Dorsolateral prefrontal cortex (tissue), 122 donors: ENCODE measurements at places on chromosomes 5 and 9.
A peak's percentile ranks its signal among the peaks of the same experiment; 100 is the strongest.

- DNase-seq, result no peak
Observed at GRCh38 chr5:11222169-11222568, 461.1 kb upstream of the DAP start.

DNA sequence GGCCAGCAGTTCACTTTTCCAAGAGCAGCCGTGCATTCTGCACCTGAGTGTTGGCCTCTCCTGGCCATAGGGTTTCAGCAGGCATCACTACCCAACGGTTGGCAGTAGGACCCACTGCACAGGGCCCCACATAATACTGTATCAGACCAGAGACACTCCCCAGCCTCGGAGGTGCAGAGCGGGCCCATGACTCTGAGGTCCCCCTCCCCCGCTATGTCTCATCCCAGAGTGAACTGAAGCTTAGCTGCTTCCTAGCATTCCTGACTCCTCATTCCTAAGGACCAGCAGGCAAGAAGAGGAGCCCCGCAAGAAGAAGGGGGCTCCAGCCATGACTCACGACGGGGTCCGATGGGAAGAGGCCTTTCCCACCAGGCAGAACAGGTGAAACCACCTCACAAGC is 67.2 kb downstream of the CAMSAP1 start:
- no peak for DNase-seq

DNA sequence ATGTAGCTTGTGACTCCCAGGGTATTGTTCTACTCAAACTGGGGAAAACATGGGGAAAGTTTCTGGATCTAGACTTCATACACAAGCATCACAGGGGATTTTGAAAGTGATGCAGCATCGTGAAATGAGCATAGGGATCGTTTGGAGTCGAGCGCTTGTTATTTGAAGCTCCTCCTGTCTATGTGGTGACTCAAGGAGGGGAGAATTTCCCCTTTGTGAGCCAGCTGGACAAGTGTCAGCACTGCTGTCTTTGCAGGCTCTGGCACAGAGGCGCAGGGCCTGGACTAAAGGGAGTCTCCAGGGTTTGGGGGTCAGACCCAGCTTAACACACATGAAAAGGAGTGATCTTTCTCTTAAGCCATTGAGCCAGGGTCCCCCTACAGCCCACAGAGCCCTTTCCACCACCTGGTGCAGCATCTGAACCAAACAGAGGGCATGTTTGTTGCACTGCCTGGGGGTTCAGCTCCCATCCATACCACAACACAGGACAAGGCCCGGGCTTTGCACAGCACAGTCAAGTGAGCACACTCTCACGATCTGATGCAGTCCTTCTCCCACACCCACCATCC is 51.0 kb downstream of the IRF1 start:
- DNase-seq, result no peak

GRCh38 chr9:108885643-108886348 is 23.7 kb downstream of the ACTL7A start:
- no peak for DNase-seq

DNA sequence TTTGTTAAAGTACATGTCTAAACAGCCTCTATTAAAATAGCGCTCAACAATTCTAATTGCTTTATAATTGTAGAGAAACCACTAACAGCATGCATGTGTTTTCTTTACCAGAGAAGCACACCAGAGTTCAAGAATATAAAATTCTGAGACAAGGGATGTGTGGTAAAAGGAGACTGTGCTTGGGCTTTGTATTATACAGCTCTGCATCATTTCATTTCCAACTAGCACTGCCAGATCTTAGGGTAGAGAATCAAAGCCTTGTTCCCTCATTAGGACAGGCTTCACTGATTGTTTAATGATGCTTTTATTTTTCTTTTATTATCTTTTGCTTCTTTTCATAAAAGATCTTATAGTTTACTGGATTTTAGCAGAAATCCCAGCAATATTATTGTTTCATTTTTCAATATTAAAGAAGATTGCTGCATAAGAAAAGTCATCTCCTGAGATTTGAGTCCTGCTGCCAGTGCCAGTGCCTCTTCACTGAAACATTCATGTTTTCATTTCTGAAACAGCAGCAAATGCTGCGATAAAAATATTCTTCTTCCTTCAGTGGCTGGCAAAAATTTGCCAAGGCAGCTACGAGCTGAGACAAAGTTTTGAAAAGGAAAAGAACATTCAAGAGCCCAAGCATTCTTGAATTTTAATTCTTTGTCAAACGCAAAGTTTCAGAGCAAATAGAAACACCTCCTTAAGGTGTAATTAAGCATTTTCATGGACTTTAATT is 491.0 kb upstream of the PIK3R1 start:
- DNase-seq, result no peak

GRCh38 chr5:14400085-14400484 is 181.5 kb upstream of the OTULINL start:
- DNase-seq, result no peak

DNA sequence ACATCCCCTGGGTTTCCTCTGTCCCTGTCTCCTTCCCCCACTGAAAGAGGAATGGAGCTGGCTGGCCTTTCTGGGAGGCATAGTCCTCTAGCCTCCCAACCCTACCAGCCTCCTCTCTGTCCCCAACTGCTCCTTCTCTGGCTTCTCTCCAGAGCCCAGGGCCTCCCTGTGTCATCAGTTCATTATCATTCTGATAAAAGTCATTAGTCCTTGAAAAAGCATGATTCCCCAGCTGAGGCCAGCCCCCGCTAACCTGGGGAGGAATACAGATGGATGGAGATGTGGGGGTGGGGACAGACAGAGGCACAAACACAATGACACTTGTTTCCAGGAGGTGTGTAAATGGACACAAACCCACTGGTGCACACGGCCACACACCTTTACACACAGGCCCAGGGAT is 73.6 kb upstream of the HSPA9 start:
- no peak for DNase-seq

DNA sequence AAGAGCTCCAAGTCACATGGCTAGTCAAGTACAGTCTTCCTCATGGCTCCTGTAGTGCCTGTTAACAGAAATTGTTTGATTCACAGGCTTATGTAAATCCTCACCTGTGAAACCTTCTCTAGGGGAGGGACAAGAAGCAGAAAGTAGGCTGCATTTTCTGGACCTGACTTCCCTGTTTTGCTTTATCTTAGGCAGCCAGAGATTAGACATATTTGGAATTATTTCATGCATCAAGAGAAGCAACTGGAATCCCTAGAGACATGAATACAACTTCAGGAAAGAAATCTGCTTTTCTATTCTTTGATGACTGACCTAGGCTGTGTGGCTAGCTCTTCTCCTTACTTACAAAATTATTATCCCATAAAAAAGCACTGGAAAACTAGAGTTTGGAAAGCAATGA is 52.3 kb downstream of the CAST start:
- no peak for DNase-seq

- DNase-seq, result no peak
Observed at GRCh38 chr5:2239201-2239910, 356.6 kb upstream of the IRX4 start.

DNA sequence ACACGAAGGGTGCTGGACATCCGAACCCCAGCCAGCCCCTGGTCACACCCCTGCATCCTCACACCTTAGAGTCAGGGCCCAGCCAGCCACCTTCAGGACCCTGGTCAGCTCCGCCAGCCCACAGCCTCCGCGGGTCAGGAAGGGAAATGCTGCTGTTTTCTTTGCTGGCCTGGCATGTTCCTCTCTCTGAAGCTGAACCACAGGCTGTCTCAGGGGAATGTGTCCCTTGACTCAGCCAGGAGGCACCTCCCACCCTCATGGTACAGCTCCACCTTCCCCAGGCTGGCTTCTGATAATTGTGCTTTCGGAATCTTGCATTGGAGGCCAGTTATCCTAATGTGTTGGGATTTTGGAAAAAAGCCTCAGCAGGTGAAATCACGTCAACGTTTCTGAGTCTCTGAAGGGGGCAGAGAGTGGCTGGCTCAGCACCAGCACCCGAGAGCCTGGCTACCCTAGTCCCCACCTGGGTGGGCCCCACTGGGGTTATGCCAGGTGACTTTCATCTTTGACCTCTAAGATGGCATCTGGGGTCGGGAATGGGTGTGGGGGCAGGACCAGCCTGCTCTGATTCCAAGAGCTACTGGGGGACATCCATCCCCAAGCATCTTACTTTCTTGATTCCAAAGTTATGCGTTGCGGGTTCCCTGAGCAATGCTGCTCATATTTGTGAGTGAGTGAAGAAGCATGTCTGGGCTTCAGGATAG is 9.8 kb upstream of the OLFM1 start:
- DNase-seq, result no peak

DNA sequence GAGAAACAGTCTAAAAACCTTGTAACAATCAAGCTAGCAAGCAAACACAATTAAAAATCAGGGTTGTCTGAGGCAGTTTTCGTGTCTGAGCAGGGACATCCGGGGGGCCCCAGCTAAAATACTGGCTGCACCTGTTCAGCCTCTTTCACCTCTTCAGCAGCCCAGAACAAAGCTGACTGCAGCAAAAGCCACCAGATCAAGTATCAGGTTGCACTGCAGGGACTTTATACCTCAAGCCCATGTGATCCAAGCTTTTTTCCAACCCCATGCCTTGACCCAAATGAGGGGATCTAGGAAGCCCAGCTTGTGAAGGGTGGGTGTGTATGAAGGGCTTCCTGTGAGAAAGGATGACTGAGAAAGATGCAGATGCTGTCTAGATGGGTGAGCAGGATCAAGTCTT is 133.4 kb downstream of the SEMA6A start:
- no peak for DNase-seq

DNA sequence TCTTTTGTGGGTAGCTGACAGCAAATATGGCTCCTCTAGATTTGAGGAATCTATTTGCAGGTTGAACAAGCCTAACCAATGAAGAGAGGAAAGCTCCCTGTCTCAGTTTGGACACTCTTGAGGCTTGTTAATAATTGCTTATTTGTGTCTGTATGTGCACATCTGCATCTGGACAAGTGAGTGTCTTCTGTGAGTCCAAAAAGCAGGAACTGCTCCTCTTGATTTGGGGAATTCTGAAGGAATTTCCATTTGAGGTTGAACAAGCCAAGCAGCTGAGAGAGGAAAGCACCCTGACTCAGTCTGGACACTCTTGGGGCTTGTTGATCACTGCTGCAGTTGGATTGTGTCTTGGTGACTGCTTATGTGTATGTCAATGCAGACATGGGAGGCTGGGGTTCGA is 211.6 kb downstream of the DTWD2 start:
- no peak for DNase-seq

- DNase-seq, result no peak
Observed at GRCh38 chr5:153860195-153860886, 178.4 kb downstream of the FAM114A2 start.

DNA sequence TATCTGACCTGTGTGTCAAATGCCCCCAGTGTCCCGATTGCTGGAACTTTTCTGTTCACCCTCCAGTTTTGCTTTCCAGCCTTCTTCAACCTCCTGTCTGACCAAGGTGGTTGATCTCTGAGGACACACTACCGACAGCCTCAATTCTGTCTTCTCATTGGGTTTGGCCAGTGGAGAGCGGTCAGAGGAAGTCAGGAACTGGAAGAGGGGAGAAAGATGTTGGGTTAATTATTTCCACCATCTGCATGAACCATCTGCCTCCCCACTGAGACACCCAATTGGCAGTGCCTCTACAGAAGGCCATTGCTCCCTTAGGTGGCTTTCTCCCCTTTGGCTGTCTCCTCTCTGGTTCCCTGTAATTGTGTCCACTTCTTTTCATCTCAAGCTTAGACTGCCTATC is 154.3 kb upstream of the RAI14 start:
- no peak for DNase-seq

DNA sequence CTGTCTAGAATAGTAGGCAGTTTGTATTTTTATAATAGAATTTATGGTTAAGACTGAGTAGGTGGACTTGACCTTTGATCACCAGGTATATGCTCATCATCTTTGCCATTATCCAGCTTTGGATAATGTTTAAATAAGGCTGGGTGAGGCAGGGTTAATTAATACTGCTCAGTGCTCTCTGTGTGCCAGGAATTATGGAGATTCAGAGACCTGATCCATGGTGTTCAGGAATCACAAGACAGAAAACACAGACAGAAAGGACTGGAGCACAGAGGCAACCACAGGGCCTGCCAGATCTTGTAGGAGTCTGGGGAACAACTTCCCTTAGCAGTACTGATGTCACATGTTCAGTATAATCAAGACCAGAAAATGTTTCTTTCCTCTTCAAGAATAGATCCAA is 186.3 kb upstream of the ADCY2 start:
- DNase-seq, result no peak

GRCh38 chr5:28862137-28862859 is 1823.9 kb upstream of the CDH9 start:
- DNase-seq, result no peak

- no peak for DNase-seq
Observed at GRCh38 chr5:142746532-142747433, 23.4 kb upstream of the ARHGAP26 start.

GRCh38 chr5:77662635-77663034 is 24.1 kb upstream of the OTP start:
- DNase-seq, result no peak

DNA sequence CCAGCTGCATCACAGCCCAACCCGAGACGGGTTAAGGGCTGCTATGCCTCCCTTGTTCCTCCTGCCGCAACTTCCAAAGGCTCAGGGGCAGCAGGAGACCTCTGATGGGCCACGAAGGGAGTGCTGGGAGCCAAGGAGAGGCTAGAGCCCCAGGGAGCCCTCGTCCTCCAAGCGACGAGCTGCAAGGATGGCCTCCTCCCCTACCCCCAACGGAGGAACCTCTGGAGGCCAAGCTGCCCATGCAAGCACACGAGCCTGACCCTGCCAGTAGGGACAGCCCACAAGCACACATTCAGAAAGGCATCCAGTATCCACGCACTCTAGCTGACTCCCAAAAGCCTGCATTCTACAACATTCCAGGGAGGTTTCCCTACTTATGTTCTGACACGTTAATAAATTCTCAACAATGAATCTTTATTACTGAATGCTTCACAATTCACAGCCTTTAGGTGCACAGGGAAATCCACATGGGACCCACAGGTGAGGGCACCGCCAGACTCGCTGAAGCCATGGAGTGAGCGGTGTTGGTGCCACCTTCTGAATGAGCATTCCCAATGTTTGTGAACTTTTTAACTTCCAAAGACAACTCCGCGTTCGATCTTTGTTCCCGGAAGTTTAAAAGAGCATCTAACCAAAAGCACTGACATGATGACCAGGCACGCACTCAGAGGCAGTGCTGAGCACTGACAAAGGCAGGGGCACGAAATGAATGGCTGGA is 28.7 kb downstream of the IPPK start:
- DNase-seq, result peak; percentile 16

- DNase-seq, result no peak
Observed at GRCh38 chr5:71482132-71482531, 26.7 kb downstream of the BDP1 start.

GRCh38 chr5:93017849-93018248 is 563.2 kb downstream of the NR2F1-AS1 start:
- no peak for DNase-seq

DNA sequence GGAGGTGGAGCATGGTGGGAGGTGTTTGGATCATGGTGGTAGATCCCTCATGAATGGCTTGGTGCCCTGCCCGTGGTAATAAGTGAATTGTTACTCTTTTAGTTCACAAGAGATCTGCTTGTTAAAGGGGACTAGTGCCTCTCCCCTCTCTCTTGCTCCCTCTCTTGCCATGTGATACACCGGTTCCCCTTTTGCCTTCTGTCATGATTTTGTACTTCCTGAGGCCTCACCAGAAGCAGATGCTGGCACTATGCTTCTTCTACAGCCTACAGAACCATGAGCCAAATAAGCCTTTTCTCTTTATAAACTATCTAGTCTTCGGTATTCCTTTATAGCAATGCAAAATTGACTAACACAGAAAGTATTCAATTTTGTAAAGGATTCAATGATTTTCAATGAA is 817.1 kb downstream of the TLR4 start:
- no peak for DNase-seq

- DNase-seq, result no peak
Observed at GRCh38 chr5:1545126-1545804, 21.5 kb upstream of the LPCAT1 start.
